ENCODE measurements at places on chromosomes 11 and 22.

GRCh38 chr11:90737444-90738050 is 514.7 kb upstream of the CHORDC1 start:
- no peak for DNase-seq

- DNase-seq = no peak
Measured at GRCh38 chr11:66346476-66347424, 679 bp downstream of the B4GAT1 start.

DNA sequence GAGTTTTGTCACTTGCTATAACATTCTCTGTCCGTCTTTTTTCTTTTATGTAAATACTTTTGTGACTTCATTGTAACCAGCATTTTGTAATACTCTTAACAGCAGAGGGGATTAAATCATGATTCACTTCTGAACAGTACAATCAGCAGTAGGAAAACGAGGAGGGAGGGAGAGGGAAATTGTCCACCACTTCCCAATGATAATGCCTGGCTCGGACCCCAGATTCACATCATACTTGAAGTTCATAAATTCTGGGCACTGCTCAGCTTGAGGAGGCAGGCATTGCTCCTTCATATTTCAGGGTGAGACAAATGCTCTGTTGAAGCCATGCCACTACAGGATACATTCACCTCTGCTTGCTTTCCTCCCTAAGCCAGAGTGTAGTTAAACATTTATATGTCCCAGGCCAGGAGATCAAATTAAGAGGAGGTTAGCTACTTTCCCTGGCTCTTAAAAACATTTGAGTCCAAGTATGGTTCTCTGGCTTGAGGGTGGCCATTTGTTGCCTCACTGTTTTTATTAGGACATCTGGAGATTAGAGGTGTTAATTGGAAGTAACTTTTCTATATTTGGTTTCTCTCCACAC is 129.0 kb upstream of the LDLRAD3 start:
- no peak for DNase-seq

- DNase-seq = no peak
Measured at GRCh38 chr22:21606775-21607174, 23.0 kb downstream of the YDJC start.

DNA sequence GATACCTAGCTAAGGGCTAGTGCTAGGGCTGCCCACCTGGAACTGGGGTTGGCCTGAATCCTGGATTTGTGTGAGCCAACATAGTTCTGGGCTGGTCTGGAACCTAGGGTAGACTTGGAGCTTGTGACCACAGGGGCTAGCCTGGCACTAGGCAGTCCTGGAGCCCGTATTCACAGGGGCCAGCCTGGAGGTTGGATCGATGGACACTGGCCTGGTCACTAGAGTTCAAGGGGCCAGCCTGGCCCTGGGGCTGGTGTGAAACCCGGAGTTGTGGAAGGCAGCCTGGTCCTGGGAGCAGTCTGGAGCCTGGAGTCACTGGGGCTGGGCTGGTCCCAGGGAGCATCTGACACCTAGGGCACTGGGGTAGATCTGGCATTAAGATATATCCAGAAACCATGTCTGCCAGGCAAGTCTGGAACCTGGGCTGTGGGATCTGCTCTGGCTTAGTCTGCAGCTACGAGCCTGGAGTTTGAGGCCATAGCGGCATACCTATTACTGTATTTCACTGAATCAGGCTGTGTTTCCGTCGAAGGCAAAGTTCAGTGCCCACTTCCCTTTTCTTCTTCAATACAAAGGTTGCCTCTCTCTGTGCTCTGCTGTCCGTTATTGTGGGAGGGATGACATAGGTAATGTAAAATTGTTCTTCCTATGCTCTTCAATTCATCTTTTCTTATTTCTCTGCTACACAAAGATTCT is 9.1 kb upstream of the GLYATL1B start:
- no peak for DNase-seq

GRCh38 chr11:7892840-7893254 is 38.2 kb downstream of the OR10A6 start:
- no peak for DNase-seq

DNA sequence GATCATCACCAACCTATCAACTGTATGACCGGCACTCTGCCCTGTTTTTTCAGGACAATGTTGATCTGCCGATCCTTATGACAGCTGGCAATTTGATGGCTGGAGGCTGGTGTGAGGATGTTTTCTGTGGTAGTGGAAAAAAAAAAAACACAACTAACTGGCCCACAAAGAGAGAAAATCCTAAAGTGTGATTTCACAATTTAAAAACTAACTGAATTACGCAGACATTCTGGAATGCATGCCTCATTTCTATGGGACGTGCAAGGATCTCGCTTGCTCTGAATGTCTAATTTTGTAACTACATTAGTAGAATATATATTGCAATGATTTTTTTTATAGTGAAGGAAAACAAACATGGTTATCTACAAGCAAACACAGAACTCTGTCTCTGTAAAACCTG is 590.5 kb downstream of the ETS1 start:
- DNase-seq = no peak
